Hematopoietic multipotent progenitor cell (in vitro differentiated cells): ENCODE measurements at places on chromosomes 2 and 18. TPM values are rescaled to one million over a fixed set of nuclear protein-coding genes. Genes with fewer than 3 reads are reported as not detected.

- DNase-seq, result no peak
Measured at GRCh38 chr2:129237966-129238725, 741.3 kb upstream of the RAB6C start.

GRCh38 chr2:226023383-226023782 is 623.9 kb downstream of the NYAP2 start:
- DNase-seq, result no peak

- DNase-seq, result no peak
Measured at GRCh38 chr2:14535156-14535555, 97.4 kb upstream of the LRATD1 start.

- no peak for DNase-seq
Measured at GRCh38 chr2:200350850-200351285, 44.4 kb downstream of the SPATS2L start.

DNA sequence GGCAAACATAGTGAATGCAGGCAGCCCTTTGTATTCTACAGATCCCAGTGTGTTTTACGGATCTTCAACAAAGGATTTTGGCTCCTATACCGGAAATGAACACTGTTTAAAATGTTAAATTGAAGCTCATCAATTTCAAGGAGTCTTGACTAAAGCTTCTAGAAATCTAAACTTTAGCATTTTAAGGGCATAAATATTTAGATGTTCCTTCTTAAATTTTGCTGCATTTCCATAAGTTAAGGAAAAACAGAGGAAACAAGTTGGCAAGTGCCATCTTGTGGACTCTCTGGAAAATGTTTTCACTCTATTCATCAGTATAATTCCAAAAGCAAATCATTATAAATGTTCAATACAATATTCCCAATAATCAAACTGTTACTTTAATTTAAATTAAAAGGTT is 19.6 kb downstream of the CHN1 start:
- no peak for DNase-seq

- DNase-seq, result no peak
Measured at GRCh38 chr2:96098900-96099590, 17.3 kb downstream of the ADRA2B start.

- no peak for DNase-seq
Measured at GRCh38 chr2:176173567-176174381, 14.7 kb upstream of the HOXD1 start.

GRCh38 chr18:56511996-56512395 is 126.4 kb downstream of the TXNL1 start:
- no peak for DNase-seq

DNA sequence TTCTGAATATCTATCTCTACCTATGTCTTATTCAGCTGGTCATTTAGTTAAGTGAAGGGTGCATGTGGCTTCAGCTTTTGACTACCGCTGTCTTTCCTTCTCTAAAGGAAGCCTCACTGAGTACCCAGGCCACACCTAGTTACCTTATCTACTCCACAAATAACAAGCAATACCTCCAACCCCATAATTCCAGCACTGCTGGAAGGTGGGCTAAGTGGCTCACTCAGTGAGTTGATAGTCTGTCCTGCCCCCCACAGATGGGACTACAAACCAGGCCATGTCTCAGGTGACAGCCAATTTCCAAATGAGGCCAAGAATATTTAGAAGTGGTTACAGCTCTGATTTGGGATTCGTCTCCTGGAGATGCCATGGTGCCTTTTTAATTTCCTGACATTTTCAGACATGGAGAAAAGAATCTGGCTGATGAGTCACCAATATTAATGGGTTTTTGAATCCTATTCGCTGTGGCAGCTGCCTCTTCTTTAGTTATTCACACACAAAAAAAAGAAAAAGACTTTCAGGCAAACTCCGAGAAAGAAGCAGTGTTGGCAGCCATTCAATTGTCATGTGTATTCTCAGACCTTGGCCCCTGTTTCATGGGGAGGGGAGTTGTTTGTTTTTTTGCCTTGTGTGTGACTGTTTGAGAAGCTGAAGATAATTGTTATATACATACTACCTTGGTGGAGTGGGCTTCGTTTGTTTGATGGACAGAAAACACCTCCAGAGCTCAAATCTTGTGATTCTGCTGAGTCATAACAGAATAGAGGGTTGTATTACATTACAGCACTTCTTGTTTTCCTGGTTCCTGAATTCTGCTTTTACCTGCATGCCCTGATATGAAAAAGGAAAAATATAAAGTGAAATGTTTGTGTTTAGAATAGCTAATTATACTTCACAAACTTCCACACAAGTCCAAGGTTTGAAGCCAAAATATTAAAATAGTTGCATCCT is 64.2 kb downstream of the SCG2 start:
- no peak for DNase-seq

DNA sequence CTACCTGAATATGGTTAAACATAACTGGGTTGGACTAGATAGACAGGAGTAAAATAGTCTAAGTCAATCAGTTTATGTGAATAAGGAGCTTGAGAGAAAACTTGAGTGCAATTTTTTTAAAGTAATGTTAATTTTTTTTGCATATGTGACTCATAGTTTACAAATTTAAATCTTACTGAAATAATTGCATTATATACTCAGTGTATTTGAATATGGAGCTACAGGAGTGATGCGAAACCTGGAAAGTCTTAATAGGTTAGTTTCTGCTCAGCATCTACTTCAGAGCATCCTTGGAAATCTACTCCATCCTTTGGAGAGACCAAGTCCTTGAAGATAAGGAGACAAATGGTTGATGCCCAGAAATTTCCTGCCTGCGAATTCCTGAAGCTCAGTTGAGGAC is 318.8 kb upstream of the NXPH2 start:
- no peak for DNase-seq

- DNase-seq, result no peak
Measured at GRCh38 chr2:170690640-170691039, 24.5 kb upstream of the SP5 start.

- DNase-seq, result no peak
Measured at GRCh38 chr2:240556553-240557100, 1.2 kb downstream of the ANKMY1 start.

DNA sequence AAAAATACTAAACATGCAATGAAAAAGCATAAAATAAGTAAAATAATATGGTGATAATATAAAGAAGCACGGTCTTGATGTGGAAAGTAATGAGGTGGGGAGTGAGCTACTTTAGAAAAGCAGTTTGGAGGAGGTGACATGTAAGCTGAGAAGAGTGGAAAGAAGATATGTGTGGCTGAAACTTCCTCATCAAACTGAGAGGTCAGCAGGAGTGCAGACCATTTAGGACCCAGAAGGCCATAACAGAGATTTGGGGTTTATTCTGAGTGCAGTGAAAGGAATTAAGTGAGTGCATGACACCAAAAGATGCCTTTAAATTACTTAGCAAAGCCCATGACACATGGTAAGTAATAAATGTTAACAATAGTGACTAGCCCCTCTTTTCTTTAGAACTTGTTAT is 24.4 kb upstream of the TMEM182 start:
- DNase-seq, result no peak

GRCh38 chr2:37287966-37288365 is 36.7 kb downstream of the PRKD3 start:
- peak; percentile 51 for DNase-seq

DNA sequence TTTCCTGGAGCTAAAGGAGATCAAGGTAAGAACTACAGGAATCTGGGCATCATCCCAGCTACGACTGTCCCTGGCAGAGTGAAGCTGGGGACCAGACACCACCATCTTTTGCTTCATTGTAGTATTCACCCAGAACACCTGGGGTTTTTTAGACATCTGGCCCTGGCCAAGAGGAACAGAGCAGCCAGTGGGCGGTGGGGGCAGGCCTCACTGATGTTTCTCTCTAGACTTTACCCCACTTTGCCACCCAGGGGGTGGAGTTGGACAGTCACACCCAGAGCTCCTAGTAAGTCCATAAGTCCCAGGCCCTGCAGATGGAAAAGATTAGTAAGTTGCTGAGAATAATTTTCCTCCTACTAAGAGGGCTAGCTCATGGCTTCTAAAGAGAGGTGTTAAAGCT is 39.6 kb downstream of the MARCO start:
- no peak for DNase-seq

GRCh38 chr2:201938781-201939180 is 94.9 kb upstream of the FZD7 start:
- DNase-seq, result no peak

- no peak for DNase-seq
Measured at GRCh38 chr18:63255435-63255834, 64.1 kb downstream of the BCL2 start.

GRCh38 chr2:25814681-25815080 is 63.6 kb downstream of the ASXL2 start:
- no peak for DNase-seq

The SOX11 gene
- not detected for total RNA-seq

The CNTNAP5 gene
- 0.27 TPM for total RNA-seq

The PSMA8 gene
- under 0.01 TPM for total RNA-seq

The MDH1B gene
- 1.3 TPM for total RNA-seq

The PJVK gene
- 0.81 TPM for total RNA-seq

The FBXO15 gene
- total RNA-seq, result 0.81 TPM

The REG3A gene
- total RNA-seq, result not detected

The NETO1 gene
- not detected for total RNA-seq

The GKN1 gene
- not detected for total RNA-seq

The IL18R1 gene
- 1.3 TPM for total RNA-seq

The MAPK4 gene
- not detected for total RNA-seq

The CCL20 gene
- not detected for total RNA-seq

The VSNL1 gene
- not detected for total RNA-seq

The STARD6 gene
- total RNA-seq, result not detected

The MATN3 gene
- not detected for total RNA-seq

The DSC1 gene
- total RNA-seq, result not detected
